ENCODE measurements at places on chromosomes 11 and 22.

DNA sequence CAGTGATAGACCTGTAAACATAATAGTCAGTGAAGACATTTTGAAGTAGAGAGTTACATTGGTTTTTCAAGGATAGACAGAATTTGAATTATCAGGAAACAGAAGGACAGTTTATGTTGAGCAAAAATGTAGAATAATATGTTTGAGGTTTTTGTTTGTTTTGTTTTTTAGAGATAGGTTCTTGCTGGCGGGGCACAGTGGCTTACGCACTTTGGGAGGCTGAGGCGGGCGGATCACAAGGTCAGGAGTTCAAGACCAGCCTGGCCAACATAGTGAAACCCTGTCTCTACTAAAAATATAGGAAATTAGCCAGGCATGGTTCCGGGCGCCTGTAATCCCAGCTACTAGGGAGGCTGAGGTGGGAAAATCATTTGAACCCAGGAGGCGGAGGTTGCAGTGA is 35.6 kb downstream of the BCL2L13 start:
- no peak for DNase-seq

GRCh38 chr22:35688913-35689675 is 28.6 kb upstream of the APOL5 start:
- DNase-seq = no peak

DNA sequence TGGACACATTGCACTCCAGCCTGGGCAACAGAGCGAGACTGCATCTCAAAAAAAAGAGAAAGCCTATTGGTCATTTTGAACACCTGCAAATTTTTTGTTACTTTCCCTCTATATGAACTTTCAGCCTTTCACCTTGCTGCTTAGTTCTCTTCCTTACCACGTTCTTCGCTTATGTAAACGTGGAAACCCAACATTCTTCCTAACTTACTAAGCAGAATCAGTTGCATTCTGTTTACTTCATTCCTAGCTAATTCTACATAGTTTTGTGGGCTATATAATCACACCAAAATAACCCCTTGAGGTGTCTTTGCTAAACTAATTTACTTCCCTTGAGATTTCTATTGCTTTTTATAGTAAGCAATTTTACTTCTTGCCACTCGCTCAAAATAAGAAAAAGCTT is 23.2 kb downstream of the MS4A4A start:
- no peak for DNase-seq

GRCh38 chr11:13761716-13762115 is 93.2 kb downstream of the FAR1 start:
- DNase-seq = no peak

DNA sequence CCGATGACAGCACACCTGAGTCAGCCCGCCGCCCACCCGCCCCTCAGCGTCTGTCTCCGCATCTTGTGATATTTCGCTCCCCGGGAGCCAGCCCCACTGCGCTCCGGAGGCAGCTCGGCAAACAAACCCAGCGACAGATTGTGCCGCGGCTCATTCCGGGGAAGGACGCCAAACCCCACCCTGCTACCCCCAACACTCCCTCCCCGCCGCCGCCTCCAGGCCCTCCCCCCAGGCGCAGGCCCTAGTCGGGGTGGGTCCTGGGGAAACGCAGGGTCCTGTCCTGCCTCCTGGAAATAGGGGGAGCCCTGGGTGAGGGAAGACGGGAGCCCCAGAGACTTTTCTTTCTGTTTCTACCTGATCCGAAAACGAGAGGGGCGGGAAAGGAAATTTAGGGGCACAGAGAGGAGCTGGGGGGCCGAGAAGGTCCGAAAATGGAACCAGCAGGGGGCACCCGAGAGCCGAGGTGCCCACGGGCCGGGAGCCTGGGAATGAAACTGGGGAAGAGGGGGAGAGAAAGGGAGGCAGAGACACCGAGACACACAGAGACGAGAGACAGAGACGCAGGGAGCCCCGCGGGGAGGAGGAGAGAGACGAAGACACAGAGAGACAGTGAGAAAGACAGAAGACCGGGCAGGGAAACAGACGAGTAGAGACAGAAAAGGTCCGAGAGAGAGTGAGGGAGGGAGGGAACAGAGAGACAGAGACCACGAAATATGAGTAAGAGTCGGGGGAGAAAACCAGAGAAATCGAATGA is 1.7 kb upstream of the RTN4RL2 start:
- no peak for DNase-seq

- DNase-seq = no peak
These were observed 47.3 kb downstream of the PPFIA1 start for GRCh38 chr11:70317581-70318305.

- DNase-seq = no peak
These were observed 23.4 kb upstream of the CELSR1 start for GRCh38 chr22:46560696-46561295.

DNA sequence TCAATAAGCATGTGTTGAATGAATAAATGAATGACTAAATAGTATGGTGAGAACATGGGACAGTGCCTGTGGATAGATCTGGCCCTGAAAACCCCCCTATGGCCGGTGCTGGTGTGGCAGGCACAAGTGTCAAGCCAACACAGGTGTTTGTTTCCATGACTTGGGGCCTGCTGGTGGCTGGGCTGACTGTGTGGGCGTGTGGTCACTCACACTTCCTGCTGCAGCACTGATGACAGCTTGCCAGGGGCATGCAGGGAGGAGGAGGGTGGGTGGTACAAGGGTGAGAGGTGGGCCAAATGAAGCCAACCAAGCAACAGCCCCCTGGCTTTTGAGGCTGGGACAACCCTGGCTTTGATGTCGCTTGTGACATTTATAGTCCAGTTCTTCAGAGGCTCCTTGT is 30.3 kb upstream of the ABCC8 start:
- DNase-seq = no peak

DNA sequence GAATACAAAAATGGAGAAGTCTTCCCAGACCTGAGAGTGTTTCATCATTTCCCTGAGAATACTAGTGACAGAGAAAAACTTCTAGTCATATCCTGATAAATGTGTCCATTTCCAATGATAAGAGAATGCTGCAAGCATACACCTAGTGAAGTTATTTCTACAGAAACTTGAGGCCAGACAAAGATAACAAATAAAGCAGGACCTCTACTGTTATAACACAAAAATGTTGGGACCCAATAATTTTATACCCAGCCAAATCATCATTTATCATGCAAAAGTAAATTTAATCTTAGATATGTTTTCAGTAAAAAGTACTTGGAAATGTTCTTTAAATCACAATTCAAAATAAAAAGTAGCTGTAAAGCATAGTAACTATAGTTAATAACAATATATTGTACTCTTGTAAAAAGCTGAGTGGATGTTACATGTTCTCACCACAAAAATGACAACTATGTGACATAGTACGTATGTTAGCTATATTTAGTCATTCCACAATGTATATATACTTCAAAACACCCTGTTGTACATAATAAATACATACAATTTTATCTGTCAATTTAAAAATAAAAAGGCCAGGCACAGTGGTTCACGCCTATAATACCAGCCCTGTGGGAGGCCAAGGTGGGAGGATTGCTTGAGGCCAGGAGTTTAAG is 12.6 kb downstream of the RRAS2 start:
- no peak for DNase-seq

- DNase-seq = no peak
These were observed 44.7 kb upstream of the YPEL1 start for GRCh38 chr22:21780259-21780658.

- DNase-seq = no peak
These were observed 133.0 kb upstream of the C11orf58 start for GRCh38 chr11:16605389-16605893.

GRCh38 chr22:39408173-39408572 is 8.6 kb downstream of the TAB1 start:
- DNase-seq = no peak

DNA sequence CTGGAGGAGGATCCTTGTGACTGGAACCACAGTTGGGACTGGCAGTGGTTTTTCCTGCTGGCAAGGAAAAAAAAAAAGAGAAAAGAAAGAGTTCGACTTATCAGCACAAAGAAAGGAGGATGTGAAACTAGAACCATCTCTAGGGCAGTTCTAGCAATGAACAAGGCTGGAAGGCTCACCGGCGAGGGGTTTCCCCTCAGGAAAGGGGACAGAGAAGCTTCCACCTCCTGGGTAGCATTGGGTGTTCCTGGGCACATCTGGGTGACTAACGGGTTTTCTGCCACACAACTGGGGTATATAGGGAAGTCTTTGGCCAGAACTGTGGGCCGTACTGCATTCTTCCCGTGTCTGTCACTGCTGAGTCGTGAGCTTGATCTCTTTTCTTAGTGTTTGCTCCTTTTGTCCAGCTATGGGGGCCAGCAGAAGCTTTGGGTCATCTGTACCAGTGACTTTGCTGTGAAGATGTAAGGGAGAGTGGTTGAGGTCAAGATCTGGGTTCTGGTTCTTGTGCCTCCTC is 109.4 kb upstream of the OR4B1 start:
- DNase-seq = peak; percentile 36

- DNase-seq = no peak
These were observed 77.2 kb upstream of the CD44 start for GRCh38 chr11:35061516-35062440.

GRCh38 chr22:24244144-24244787 is 616 bp downstream of the GGT5 start:
- no peak for DNase-seq

- DNase-seq = no peak
These were observed 21.0 kb downstream of the FLI1 start for GRCh38 chr11:128714881-128715280.

DNA sequence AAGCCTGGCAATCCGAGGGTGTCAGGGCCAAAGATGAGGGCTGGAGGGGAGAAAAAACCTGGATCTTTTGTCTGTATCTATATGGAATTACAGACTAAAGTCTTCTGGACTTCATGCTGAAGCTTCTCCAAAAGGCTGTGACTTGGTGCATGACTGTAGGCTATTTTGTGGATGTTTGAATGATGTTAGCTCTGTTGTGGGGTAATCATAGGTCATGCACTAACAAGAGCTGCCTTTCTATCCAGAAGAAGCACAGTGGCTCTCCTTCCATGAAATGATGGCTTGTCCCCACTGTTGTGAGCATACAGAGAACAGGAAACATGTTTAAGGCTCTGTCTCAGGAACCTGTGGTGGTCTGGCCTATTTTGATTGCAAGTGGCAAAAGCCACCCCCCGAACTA is 263.3 kb upstream of the PLET1 start:
- no peak for DNase-seq

DNA sequence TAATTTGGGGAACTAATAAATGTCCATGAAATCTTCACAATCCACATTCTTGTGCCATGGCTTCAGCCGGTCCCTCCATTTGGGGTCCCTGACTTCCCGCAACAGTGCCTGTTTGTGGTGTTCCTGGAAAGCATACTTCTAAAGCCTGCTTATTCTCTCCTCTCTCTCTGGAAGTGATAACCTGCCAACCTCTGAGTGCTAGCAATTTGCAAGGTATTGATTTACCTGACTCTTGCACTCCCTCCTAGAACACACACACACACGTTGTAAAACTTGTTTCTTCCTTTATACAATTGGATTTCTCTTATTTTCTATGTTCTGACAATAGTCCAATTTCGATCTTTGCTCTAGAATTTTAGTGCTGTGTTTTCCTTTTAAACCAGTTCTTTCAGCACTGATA is 58.5 kb downstream of the NXPE2 start:
- DNase-seq = no peak

DNA sequence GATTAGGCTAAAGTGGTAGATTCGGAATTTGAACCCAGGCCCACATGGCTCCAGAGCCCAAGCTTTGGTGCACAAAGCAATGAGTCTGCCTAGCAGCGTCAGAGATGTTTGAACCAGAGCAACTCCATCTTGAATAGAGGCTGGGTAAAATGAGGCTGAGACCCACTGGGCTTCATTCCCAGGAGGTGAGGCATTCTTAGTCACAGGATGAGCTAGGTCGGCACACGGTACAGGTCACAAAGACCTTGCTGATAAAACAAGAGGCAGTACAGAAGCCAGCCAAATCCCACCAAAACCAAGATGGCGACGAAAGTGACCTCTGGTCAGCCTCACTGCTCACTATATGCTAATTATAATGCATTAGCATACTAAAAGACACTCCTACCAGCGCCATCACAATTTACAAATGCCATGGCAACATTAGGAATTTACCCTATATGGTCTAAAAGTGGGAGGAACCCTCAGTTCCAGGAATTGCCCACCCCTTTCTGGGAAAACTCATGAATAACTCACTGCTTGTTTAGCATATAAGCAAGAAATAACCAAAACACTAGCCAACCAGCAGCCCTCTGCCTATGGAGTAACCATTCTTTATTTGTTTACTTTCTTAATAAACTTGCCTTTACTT is 40.3 kb upstream of the DAGLA start:
- no peak for DNase-seq

- DNase-seq = no peak
These were observed 4.0 kb downstream of the USP28 start for GRCh38 chr11:113871336-113871735.

GRCh38 chr22:43209971-43210370 is 23.0 kb upstream of the TTLL12 start:
- DNase-seq = no peak

- no peak for DNase-seq
These were observed 1.2 kb downstream of the DCHS1 start for GRCh38 chr11:6654281-6655019.

- no peak for DNase-seq
These were observed 101.6 kb upstream of the CARD18 start for GRCh38 chr11:105241136-105241535.

GRCh38 chr11:99686838-99687237 is 666.1 kb downstream of the CNTN5 start:
- no peak for DNase-seq

GRCh38 chr11:126862664-126863243 is 137.8 kb downstream of the KIRREL3 start:
- no peak for DNase-seq

GRCh38 chr22:50521710-50522109 is 3.7 kb downstream of the SCO2 start:
- DNase-seq = no peak

DNA sequence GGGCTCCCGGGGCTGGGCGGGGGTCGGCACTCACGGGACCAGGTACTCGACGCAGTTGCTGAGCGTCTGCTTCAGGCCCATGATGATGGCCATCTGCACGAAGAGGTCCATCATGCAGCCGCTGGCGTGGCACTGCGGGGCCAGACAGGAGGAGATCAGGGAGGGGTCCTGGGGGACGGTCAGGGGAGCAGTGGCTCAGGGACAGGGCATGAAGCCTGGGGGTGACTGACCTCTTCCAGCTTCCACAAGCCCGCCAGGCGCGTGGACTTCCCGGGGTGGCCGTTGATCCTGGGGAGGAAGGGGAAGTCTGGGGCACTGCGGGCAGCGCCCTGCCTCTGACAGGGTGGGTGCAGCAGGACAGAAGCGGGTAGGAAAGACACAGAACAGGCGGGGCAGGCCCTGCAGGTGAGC is 6.1 kb upstream of the SIGIRR start:
- no peak for DNase-seq

GRCh38 chr11:109853156-109853776 is 239.9 kb upstream of the ZC3H12C start:
- DNase-seq = no peak

GRCh38 chr22:37672206-37672919 is 3.1 kb upstream of the LGALS1 start:
- no peak for DNase-seq

GRCh38 chr11:11958403-11959231 is 49.8 kb downstream of the DKK3 start:
- DNase-seq = no peak

- no peak for DNase-seq
These were observed 843.9 kb upstream of the CCDC90B start for GRCh38 chr11:84129961-84130576.
